Renal cortex interstitium (tissue), 15 donors: ENCODE measurements at places on chromosomes 16 and 17. TPM values are rescaled to one million over a fixed set of nuclear protein-coding genes. Genes with fewer than 3 reads are reported as not detected.

TP53TG3C gene
- not detected for polyA plus RNA-seq

RCVRN gene
- polyA plus RNA-seq, result 0.13 TPM

PRSS22 gene
- 2.8 TPM for polyA plus RNA-seq

KPNA2 gene
- 138 TPM for polyA plus RNA-seq

DNA sequence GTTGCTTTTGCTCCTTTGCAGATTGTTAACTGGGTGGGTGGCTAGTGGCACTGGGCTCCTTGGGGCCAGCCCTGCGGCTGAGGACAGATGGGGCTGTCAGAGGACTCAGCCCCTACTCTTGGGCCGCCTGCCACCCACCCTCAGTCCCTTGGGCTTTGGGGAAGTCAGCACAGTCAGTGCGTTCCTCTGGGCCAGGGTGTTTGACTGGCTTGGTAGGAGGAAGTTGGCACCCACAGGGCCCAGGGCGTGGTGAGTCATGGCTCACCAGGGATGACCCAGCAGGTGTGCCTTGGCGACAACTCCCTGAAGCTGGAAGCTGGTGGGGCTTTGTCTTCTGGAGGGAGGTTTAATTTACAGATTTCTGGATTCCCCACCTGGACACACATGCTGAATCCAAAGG is 32.4 kb downstream of the HAPSTR1 start:
- DNase-seq, result no peak

GRCh38 chr17:77959126-77959925 is 823 bp downstream of the TNRC6C start:
- no peak for DNase-seq
